ENCODE measurements at places on chromosomes 16 and 17.

GRCh38 chr16:60064026-60064425, 1329.9 kb upstream of the GOT2 start:
- DNase-seq: no peak

DNA sequence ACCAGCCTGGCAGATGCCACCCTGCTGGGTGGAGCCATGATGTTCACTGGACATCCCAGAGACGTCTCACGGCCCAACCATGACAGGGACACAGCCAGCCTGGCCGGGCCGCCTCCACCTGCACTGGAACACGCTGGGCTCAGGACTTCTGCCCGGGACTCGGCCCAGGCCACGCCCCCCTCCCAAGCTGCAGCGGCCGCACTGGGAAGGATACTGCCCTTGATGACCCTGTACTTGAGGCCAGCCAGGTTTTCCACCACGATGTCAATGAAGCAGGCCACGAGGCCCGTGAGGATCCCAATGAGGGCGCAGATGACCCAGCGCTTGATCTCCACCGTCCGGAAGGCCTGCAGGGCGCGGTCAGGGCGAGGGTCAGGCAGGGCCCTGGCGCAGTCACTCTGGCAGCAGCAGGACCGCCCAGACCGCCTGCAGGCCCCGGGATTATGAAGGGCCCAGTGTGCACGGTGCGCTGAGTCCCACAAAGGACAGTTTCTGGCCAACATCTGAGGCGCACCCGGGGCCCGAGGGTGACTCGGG, 14.2 kb downstream of the CLCN7 start:
- DNase-seq: no peak

DNA sequence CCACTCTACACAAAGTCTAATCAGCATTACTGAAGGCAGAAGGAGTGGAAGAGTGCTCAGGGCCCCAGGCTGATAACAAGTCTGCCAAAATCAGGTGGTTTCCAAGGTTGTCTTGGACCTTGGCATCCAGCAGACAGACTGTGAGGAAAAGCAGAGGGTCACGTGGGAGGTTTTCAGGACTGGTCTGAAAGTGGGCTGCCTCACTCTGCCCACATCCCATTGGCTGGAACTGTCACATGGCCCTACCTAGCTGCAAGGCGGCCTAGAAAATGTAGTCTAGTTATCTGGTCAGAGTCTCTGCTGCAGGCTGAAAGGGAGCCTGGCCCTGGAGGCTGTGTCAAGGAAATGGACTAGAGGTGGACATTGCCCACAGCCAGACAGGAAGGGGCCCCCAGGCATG, 310.7 kb upstream of the ASIC2 start:
- no peak for DNase-seq

DNA sequence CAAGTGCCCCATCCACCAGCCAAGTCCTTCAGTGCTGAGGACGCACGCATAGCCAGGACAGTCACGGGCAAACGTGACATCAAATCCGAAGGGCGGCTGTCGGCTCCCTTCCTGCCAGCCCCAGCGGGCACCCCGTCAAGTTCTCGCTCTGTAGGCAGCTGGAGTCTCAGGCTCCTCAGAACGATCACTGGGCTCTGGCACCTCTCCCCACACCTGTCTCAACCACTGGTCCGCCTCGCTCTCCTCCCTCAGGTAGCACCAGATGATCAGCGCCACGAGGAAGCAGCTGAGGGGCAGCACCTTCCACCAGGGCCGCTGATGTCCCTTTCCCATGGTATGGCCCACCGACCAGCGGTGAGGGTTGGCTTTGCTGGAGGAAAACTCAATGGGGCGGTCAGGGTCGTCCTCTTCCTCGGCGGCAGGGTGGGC, 422 bp downstream of the UQCC4 start:
- DNase-seq: no peak

DNA sequence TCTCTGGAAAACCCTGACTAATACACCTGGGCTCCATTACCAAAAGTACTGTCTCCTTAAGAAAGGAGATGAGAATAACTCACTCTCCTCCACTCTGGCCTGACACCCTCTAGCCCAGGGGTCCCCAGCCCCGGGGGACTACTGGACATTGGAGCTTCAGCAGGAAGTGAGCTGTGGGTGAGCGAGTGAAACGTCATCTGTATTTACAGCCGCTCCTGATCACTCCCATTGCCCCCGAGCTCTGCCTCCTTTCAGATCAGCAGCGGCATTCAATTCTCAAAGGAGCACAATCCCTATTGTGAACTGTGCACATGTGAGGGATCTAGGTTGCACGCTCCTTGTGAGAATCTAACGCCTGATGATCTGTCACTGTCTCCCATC, 126.3 kb upstream of the TNRC6C start:
- no peak for DNase-seq

- DNase-seq: no peak
Measured at GRCh38 chr17:21528031-21528695, 152.0 kb downstream of the KCNJ12 start.
